ENCODE measurements at places on chromosomes 16 and 17. TPM values are rescaled to one million over a fixed set of nuclear protein-coding genes. Genes with fewer than 3 reads are reported as not detected.

Gene MYH3
- 1.1 TPM for total RNA-seq

DNA sequence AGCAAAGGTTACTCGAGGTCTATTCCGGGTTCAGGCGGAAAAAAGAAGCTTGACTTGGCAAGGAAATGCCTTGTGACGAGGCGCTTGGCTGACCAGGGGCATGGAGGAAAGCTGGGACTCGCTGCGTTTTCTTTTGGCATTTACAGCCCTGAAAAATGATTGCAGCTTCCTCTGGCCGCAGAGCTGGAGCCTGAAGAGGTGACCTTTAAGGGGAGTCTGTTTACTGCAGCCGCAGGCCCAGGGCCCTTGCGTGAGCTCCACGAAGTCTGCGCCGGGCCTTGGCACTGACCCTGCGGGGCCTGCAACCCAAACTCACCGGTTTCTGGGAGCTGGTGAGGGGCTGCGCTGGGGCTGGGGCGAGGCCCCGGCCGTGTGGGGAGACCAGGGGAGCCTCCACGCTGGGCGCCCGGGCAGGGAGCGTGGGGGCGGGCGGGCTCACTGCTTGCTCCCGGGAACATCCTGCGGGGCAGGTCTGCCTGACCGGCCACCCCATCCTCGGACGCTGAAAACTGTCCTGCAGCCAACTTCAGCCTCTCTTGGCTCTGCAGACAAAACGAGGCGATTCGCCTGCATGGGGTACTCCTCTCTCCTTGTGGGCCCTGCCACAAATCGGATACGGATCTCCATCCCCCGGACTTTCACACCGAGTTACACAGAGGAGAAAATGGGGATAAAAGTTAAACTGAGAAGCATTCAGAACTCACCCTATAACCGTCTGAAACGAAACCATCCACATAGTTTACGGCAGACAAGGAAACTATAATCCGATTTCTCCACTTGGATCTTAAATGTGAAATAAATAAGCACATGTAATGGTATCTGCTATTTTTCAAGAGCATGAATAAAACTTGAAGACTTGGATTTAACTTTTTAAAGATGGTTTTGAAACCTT is 206.3 kb upstream of the FOXF1 start:
- peak; percentile 45 for DNase-seq
- peaks cover 11% of the 10 kb centered on the region for H3K4me1 ChIP-seq
- H3K36me3 ChIP-seq: no peaks in the 10 kb centered on the region
- H3K4me3 ChIP-seq: no peak overlapping the region

GRCh38 chr17:43377056-43377810 is 21.6 kb upstream of the ARL4D start:
- no peaks in the 10 kb centered on the region for H3K27me3 ChIP-seq
- no peaks in the 10 kb centered on the region for H3K4me1 ChIP-seq
- no peaks in the 10 kb centered on the region for H3K36me3 ChIP-seq
- DNase-seq: peak; percentile 74
- H3K4me3 ChIP-seq: no peak overlapping the region

DNA sequence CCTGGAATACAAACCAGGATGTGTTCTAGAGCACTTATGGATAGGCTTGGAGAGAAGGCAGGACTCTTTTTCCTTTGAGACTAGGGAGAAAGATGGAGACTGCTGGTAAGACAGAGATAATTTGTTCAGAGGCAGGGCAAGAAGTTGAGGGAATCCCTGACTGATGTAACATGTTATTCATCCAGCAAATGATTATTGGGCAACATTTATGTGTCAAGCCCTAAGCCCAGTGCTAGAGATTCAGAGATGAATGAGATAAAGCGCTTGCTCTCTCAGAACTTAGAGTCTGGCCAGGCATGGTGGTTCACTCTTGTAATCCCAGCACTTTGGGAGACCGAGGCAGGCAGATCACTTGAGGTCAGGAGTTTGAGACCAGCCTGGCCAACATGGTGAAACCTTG is 47.8 kb upstream of the NUFIP2 start:
- no peak for DNase-seq
- no peaks in the 10 kb centered on the region for H3K36me3 ChIP-seq
- no peak overlapping the region for H3K27ac ChIP-seq
- H3K4me3 ChIP-seq: no peak overlapping the region
- no peaks in the 10 kb centered on the region for H3K4me1 ChIP-seq

Gene VASN
- total RNA-seq: 15.5 TPM

DNA sequence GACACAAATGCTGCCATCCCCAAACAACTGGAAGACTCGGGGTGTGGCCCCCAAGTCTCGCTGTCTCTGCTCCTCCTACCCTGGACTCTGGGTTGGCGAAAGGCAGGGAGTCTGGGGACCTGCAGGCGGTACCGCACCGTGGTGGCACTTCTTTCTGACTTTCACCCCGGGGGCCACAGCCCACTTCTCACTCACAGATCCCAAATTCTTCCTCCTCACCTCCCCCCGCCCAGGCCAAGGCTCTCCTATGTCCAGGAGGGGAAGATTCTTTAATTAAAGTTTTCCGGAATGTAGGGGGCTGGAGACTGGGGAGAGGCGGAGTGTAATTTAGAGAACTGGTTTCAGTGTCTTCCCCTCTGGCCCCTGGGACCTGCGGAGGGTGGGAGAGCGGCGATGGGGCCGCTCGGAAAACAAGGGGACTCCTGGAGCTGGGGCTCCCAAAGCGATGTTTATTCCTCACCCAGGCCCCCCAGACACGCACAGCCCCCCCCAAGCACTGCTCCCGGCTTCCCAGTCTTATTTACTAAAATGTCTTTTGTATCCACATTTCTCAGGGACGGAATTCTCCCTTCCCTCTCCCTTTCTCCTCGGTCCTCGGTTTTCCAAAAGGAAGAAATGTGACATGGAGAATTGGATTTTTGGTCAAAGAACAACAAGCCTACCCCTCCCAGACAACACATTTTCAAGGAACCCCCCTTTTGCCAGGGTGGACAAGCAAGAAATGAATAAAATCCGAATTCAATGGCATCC is 1.2 kb downstream of the WNT3 start:
- H3K4me3 ChIP-seq: peak overlapping the region; percentile 79
- DNase-seq: peak; percentile 44
- H3K27ac ChIP-seq: no peak overlapping the region
- no peaks in the 10 kb centered on the region for H3K36me3 ChIP-seq
- peaks cover 54% of the 10 kb centered on the region for H3K4me1 ChIP-seq

Gene RPL38
- total RNA-seq: 231 TPM

DNA sequence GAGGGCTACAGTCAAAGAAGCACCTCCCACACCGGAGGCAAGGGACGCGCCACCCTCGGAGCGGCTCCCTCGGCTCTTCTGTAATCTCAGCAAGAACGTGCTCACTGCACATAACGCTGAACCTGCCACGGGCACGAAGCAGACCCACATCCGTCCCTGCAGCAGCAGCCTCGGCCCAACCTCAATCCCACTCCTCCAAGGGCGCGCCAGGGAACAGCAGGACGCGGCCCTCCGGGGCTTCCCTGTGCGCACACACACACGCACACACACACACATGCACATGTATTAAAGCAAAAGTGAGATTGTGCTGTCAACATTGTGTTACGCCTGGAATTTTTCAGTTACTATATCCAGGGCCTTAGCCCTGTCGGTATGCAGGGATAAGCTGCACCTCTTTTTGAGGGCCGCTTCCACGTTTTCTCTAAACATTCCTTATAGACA is 54.0 kb downstream of the TBC1D16 start:
- no peak overlapping the region for H3K4me3 ChIP-seq
- H3K36me3 ChIP-seq: no peaks in the 10 kb centered on the region
- DNase-seq: no peak
- 0 out of 2 replicates have a peak overlapping the region, but pooled peaks have one; percentile 78 for H3K27ac ChIP-seq
- no peaks in the 10 kb centered on the region for H3K4me1 ChIP-seq

DNA sequence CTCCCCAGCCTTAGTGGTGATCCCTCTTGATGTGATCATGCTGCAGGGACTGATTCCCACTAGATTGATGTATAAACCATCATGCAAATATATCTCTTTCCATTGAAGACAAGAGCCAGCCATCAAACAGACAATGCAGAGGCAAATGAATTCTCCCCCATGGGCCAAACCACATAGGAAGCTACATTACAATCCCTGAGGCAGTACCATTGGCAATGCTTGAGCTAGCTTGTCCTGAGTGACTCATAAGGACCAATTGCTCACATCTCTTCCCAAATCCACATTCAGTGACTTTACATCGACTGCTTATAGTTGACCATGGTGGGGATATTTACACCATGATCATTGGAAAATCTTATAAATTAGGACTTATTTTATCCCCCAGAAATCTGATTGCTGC is 242.2 kb downstream of the SHISA9 start:
- H3K36me3 ChIP-seq: no peaks in the 10 kb centered on the region
- peaks cover 11% of the 10 kb centered on the region for H3K4me1 ChIP-seq
- no peak overlapping the region for H3K27ac ChIP-seq
- no peaks in the 10 kb centered on the region for H3K27me3 ChIP-seq
- H3K4me3 ChIP-seq: no peak overlapping the region
- no peak for DNase-seq

GRCh38 chr16:89784406-89784805 is 32.0 kb downstream of the FANCA start:
- DNase-seq: no peak
- H3K4me3 ChIP-seq: no peak overlapping the region
- H3K4me1 ChIP-seq: no peaks in the 10 kb centered on the region
- peaks cover 27% of the 10 kb centered on the region for H3K36me3 ChIP-seq
- H3K27me3 ChIP-seq: no peaks in the 10 kb centered on the region

Gene PDK2
- 11.4 TPM for total RNA-seq

Gene COPZ2
- not detected for total RNA-seq

Gene ABCA5
- 12.2 TPM for total RNA-seq

DNA sequence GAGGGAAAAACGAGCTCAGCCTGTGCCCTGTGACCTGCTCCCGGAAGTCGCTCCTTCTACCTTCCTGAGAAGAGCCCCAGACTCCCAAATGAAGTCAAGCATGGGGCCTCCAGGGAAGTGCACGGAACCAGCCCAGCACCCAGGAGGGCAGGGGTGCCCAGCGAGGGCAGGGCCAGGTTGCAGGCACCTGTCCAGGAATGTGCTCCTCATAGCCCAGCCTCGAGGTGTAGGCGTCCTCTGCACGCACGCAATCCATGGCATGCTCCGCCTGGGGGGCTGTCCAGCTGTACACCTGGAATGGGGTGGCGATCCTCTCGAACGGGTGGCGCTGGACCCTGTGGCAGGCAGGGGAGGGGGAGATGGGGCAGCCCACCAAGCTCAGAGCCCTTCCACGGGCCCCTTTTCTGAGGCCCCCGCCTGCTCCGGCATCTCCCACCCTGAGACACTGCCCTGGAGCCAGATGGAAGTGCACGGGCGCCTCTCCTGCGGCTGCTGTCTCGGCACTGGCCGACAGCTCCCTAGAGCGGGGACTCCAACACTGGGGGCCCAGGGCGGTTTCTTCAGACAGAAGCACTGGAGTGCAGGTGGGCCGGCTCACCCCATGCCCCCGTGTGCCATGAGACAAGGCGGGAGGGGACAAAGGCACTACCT is 10.9 kb downstream of the CLUH start:
- no peaks in the 10 kb centered on the region for H3K36me3 ChIP-seq
- no peaks in the 10 kb centered on the region for H3K27me3 ChIP-seq
- no peak overlapping the region for H3K27ac ChIP-seq

GRCh38 chr16:66399031-66399430 is 28.1 kb upstream of the BEAN1 start:
- H3K27me3 ChIP-seq: no peaks in the 10 kb centered on the region
- H3K4me3 ChIP-seq: no peak overlapping the region

DNA sequence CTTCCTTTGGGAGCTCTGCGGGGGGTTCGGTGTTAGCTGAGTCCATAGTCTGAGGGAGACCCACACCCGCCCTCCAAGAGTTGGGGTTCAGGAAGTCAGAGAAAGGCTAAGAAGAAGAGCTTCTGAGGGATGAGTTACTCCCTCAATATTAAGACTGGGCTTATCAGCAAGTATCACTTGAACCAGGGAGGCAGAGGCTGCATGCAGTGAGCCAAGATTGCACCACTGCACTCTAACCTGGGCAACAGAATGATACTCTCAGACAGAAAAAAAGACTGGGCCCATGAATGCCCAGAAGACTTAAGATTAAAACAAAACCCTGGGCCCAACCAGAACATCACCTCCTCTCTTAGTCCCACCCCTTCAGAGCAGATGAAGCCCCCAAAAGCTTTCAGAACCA is 6.0 kb downstream of the NKIRAS2 start:
- H3K27ac ChIP-seq: no peak overlapping the region
- no peaks in the 10 kb centered on the region for H3K27me3 ChIP-seq
- no peak overlapping the region for H3K4me3 ChIP-seq
- H3K36me3 ChIP-seq: peaks cover 6% of the 10 kb centered on the region

Gene ANKRD40CL
- total RNA-seq: not detected

GRCh38 chr17:76793775-76794174 is 55.9 kb downstream of the MFSD11 start:
- no peaks in the 10 kb centered on the region for H3K27me3 ChIP-seq
- no peak overlapping the region for H3K27ac ChIP-seq
- H3K36me3 ChIP-seq: no peaks in the 10 kb centered on the region
- peak; percentile 67 for DNase-seq
- H3K4me1 ChIP-seq: peaks cover 3% of the 10 kb centered on the region
- H3K4me3 ChIP-seq: no peak overlapping the region

Gene TBX21
- not detected for total RNA-seq

DNA sequence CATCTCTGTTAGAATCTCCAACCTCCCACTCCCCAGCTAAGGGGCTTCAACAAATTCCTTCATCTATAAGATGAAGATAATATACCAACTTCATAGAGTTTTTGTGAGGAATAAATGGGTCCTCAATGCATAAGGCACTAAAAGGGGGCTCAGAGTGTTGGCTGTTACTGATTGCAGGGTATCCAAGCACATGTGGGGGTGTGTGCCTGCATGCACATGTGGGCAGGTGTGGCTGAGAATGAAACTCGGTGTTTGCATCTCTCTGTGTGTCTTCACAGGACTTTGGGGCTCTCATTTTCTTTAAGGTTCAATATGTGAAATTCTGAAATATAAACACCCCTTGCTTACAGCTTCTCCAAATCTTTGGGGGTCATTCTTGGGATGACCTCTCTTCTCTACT is 4.1 kb upstream of the PPP1R9B start:
- no peak for DNase-seq
- no peak overlapping the region for H3K4me3 ChIP-seq
- H3K27ac ChIP-seq: no peak overlapping the region
- H3K36me3 ChIP-seq: no peaks in the 10 kb centered on the region
- peaks cover 11% of the 10 kb centered on the region for H3K27me3 ChIP-seq

- H3K4me1 ChIP-seq: peaks cover 42% of the 10 kb centered on the region
- H3K36me3 ChIP-seq: no peaks in the 10 kb centered on the region
- H3K4me3 ChIP-seq: no peak overlapping the region
- peak overlapping the region; percentile 91 for H3K27ac ChIP-seq
These were observed 346.0 kb downstream of the GRIN2A start for GRCh38 chr16:9836118-9836736.

Gene ARHGAP27
- total RNA-seq: 14.3 TPM
